NCI-H1092 treated with DMSO at 0.1 percent for 48 hours (cell line): ENCODE measurements at places on chromosomes 12 and 14.

GRCh38 chr12:138898-139534 lies 72.4 kb downstream of the IQSEC3 start:
- DNase-seq: no peak

DNA sequence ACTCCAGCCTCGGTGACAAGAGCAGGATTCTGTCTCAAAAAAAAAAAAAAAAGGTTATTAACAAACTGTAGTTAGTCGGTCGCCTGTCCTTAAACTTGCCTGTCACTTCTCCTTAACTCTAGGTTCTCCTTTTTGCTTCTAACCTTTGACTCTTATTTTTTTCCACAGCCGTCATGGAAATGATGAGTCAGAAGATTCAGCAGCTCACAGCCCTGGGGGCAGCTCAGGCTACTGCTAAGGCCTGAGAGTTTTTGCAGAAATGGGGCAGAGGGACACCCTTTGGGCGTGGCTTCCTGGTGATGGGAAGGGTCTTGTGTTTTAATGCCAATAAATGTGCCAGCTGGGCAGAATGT lies 418 bp upstream of the MYG1 start:
- DNase-seq: no peak

DNA sequence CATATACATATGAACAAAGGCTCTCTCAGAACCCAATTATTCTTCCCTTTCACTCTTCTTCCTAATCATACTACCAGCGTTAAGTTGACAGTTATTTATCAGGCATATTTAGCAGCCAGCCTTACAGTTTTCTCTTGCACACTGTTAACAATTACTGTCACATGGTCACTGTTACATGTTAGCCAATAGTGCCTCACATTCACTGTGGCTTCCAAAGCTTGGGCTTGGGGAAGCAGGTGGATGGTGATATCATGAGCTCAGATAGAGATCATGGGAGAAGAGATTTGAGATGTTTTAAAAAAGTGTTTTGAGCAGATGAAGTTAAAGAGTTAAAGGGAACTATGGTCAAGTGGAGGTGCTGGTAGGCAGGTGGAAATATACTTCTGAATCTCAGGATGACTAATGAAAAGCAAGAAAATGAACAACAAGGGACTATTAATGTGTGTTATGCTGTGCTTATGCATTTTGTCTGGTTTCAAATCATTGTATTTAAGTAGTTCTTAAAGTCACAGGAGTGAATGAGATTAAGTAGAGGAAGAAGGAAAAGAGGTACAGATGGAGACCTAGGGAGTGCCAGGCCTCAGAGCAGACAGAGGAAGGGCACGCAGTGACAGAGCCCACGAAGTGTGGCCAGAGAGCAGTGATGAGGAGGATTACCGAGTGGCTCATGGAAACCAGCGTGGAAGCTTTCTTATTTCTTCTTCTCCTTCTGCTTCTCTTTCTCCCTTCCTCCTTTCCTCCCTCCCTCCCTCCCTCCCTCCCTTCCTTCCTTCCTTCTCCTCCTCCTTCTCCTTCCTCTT lies 39.6 kb downstream of the BICD1 start:
- DNase-seq: no peak

- DNase-seq: no peak
These were observed 479.7 kb upstream of the RGS6 start for GRCh38 chr14:71452539-71452938.

GRCh38 chr14:23358042-23358441 lies 5.4 kb upstream of the SLC22A17 start:
- no peak for DNase-seq

DNA sequence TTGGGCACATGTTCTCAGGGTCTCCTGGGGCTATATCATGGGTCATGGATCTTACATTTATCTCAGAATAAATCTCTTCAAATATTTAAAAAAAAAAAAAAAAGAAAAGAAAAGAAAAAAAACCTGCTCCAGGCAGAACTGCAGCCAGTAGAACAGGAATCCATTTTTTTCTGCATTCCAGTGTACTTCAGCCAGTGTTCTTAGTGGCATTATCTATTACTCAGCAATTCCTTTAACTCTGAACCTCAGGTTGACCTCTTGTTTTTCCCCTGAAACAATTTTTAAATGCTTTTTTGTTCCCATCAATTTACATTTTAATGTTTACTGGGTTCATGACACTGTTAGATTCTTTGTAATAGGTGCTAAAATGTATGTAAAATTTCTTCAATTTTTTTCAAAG lies 66.7 kb upstream of the STXBP6 start:
- no peak for DNase-seq

DNA sequence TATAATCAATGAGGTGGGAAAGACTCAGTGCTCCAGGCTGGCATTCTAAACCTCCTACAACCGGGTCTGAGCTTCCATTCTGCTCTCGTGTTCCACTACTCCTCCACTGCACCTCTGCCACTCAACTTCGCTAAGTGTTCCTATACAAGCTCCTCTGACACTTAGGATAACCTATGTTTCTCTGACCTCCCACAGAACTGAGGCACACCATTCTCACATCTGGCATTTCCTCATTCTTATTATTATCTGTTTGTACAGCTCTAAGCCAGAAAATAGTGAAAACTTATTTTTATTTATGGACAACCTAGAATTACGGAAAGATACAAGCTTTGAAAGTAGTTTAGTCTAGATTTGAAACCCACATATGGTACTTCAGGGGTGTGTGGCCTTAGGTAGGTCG lies 127.0 kb downstream of the MED13L start:
- DNase-seq: no peak

DNA sequence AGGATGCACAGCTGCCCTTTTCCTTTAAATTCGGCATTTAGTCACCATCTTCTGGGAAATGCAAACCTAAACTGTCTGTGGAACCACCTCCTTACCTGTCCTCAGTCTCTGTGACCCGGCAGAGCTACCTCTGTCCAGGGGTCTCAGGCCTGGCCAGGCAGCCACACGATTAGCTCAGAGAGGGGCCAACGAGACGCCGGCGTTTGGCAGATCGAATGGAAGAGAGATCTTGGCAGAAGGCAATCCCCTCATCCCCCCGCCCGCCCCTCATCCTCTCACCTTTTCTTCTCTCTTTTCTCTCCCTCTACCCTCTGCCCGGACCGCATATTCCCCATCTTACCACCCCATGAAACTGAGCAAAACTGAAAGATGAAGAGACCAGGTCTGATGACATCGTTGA lies 101.0 kb downstream of the PIWIL1 start:
- no peak for DNase-seq

DNA sequence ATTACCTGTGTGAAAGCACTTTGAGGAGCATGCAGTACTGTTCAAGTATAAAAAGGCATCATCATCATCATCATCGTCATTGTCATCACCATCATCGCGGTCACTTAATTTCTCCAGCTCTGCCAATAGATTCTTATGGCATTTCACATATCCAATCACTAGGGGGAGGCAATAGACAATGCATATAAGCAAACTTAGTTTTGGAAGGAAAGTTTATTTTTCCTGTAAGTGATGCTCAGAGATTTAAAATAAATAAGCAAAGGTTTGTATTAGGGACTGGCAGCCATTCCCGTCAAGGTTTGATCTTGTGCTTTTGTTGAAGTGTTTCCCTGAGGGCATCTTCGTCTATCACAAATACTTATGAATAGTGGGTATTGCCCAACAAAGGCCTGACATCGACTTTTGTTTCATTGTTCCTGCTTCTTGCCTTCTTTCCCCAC lies 127.4 kb downstream of the KTN1 start:
- DNase-seq: peak; percentile 69

DNA sequence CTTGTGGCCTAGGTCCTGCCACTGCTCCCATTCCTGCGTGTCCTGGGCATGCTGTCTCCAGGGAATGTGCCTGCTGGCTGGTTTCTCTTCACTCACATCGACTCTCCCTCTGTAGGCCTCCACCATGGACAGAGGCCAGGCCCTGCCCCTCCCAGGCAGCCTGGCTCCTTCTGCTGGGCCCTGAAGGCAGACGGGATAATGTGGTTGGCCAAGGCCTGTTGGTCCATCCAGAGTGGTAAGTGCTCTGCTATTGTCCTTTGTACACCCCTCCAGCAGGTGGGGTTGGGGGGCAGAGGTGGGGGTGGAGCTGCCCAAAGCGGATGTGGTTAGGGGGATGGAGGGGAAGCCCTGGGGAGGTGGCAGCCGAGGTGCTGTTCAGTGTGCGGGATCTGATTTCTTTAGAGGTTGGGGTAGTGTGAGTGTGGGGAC lies 9.5 kb upstream of the NR4A1 start:
- no peak for DNase-seq

DNA sequence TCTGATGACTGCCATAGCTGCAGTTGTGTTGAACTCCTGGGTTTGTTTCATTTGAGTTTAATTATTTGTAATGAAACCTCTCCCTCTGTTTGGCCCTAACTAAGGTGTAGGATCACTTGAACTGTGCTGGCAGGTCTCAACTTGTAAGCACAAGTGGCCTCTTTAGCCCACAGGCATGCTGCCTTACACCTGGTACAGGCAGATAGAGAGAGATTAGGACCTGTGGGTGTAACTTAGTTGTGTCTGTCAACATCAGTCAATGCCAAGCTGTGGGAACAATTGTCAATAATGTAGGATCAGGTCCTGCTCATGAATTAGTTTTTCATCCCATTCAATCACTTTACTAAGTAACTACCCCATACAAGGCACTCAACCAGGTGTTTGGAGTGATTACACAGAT lies 263.0 kb upstream of the G2E3 start:
- DNase-seq: no peak

- DNase-seq: no peak
These were observed 56.8 kb downstream of the DUSP16 start for GRCh38 chr12:12505544-12506495.

DNA sequence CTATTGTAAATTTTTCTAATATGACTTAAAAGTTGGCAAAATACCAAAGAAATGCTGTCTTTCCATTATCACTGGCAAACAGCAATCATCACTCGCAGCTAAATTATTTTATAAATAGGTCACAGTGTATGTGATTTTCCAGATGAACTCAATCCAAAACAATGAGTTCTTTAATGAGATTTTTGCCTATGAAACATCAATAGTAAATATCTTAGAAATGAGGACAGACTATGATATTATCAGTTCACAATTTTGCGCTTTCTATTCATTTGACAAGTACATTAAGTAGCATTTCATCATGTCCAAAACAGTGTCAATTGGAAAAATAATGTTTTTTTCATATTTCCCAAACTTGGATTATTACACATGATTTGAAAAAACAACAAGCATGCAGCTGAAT lies 65.7 kb downstream of the PIK3C2G start:
- DNase-seq: no peak

DNA sequence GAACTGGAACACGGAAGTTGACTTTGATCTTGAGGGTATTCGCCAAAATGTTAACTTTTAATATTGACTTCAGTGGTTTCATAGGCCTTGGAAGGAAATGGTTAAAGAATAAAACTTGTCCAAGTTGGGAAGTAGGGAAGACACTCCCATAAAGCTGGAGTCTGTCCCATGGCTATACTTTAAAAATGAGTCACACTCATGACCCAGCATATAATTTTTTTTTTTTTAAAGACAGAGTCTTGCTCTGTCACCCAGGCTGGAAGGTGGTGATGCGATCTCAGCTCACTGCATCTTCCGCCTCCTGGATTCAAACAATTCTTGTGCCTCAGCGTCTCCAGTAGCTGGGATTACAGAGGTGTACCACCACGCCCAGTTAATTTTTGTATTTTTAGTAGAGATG lies 19.6 kb downstream of the TMPRSS12 start:
- DNase-seq: no peak

DNA sequence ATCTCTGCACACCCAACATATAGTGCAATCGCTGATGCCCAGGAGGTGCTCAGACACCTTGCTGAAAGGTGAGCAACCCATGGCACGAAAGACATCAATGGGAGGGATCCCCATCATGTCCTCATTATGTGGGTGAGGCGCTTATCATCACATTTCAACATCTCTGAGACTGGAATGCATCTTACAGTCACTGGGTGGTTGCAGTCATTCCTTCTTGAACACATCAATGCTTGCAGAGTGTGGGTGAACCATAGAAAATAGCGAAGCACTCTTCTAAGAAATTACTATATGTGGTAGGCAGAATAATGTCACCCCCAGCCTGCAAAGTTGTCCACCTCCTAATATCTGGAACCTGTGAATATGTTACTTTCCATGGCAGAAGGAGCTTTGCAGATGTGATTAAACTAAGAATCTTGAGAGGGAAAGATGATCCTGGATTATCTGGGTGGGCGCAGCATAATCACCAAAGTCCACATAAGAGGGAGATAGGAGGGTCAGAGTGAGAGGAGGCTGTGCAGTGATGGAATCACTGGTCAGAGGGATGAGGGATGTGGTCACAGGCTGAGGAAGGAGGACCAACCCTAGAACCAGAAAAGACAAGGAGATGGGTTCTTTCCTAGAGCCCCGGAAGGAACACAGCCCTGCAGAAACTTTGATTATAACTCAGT lies 51.2 kb downstream of the GLRX5 start:
- DNase-seq: no peak

GRCh38 chr12:52054833-52055730 lies 3.8 kb downstream of the NR4A1 start:
- no peak for DNase-seq

- no peak for DNase-seq
These were observed 79.1 kb upstream of the EGLN3 start for GRCh38 chr14:34029921-34030334.

- no peak for DNase-seq
These were observed 227.8 kb downstream of the ZFP36L1 start for GRCh38 chr14:68564826-68565759.

- DNase-seq: no peak
These were observed 16.6 kb downstream of the PGAM5 start for GRCh38 chr12:132727091-132727794.

GRCh38 chr12:118326991-118327390 lies 45.7 kb downstream of the TAOK3 start:
- DNase-seq: no peak

DNA sequence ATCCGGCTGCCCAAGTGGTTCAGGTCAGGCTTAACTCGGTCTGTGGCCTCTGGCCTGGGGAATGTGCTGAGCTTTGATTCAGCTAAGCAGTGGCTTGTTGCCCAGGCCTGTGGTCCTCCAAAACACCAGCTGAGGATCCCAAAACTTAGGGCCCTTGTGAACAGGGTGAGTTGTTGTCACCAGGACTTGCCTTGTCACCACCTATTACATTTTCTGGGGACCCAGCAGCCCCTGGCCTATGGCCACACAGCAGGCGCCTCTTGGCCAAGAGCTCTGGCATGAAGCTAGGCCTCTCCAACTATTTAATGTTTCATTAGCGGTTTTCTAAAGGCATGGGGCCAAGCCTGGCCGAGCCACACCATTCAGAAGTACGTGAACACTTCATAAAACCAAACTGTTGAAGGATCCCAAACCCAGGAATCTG lies 343.7 kb downstream of the CACNA1C start:
- DNase-seq: no peak

GRCh38 chr14:91383439-91383838 lies 34.2 kb downstream of the CCDC88C start:
- peak; percentile 16 for DNase-seq

- no peak for DNase-seq
These were observed 37.7 kb upstream of the RTRAF start for GRCh38 chr14:51951656-51952055.

GRCh38 chr14:65966188-65966587 lies 520.0 kb upstream of the CCDC196 start:
- DNase-seq: no peak
